MCF 10A (cell line): ENCODE measurements at places on chromosomes 6 and 20. TPM values are rescaled to one million over a fixed set of nuclear protein-coding genes. Genes with fewer than 3 reads are reported as not detected.

DNA sequence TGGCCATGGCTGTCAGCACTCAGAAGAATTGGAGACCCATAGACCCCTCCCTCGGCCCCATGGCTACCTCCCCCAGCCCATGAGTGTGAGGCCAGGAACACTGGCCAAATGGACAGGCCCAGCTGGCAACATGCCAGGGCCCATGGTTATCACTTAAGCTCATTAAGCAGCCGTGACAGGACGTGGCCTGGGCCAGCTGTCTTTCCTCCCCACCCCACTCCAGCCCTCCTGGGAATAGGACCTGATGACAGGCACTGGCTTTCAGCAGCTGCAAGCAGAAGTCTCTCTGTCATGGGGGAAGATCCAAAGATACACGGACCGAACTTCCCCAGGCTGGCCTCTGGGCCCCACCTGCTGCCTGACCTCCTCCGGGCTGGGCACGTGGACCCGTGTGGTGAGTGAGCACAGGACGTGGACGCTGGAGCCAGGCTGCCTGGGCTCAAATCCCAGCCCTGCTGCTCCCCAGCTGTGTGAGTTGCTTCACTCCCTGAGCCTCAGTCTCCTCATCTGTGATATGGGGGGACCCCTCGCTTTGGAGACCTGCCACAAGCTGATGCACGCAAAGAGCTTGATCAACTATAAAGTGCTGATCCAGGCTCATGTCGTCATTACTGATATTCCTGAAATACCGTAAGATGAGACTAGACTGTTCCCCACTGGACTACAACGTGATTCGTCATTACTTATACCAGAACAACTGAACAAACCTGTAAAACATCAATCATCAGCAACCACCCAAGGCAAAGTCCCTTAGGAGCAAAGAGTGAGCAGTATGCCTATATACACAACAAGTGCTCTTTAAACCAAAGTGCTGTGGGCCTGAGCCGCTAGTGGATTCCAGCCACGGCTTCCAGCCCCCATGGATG, 22.0 kb upstream of the VSTM2L start:
- no peak for DNase-seq

GRCh38 chr6:156242206-156242605, 535.0 kb upstream of the ARID1B start:
- no peak for DNase-seq

GRCh38 chr20:57593134-57593886, 26.9 kb downstream of the ZBP1 start:
- DNase-seq, result peak; percentile 4

Gene CST7
- not detected in 2 replicates for total RNA-seq

- DNase-seq, result no peak
Observed at GRCh38 chr6:14092316-14092715, 25.3 kb upstream of the CD83 start.

DNA sequence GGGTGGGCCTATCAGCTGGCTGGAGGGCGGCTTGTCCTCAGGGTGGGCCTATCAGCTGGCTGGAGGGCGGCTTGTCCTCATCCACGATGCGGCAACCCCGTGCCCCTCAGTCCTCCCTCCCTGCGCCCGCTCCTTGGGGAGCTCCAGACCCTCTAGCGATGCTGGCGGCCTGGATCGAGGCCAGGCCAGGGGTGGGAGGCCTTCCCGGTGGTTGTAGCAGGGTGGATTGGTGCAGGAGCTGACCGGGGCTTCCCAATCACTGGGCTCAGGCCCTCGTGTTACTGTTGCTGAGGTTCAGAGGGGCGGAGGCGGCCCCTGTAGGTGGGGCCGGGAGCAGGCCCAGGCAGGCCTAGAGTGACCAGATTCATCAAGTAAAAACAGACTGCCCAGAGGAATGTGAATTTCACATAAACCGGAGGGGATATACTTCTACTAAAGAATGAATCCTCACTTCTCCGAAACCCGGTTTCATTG, 8.8 kb downstream of the SLC17A9 start:
- peak; percentile 9 for DNase-seq

GRCh38 chr6:97443408-97444080, 160.5 kb upstream of the MMS22L start:
- no peak for DNase-seq

DNA sequence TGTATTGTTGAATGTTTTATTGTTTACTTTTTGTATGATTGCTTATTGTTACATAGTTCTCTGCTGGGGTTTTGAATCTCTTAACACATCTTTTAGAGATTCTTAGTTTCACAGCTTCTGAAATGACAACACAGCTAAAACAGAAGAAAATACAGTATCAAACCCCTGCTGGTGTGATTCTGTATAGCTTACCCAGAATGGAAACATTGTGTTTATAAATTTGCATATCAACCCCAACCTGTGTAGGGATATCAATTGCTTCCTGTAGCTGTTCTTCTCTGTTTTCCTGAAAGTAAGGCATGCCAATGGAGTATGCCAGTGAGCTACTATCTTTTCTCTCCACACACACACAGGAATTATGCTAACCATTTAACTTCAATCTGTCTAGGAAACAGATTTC, 64.3 kb upstream of the ID4 start:
- no peak for DNase-seq

DNA sequence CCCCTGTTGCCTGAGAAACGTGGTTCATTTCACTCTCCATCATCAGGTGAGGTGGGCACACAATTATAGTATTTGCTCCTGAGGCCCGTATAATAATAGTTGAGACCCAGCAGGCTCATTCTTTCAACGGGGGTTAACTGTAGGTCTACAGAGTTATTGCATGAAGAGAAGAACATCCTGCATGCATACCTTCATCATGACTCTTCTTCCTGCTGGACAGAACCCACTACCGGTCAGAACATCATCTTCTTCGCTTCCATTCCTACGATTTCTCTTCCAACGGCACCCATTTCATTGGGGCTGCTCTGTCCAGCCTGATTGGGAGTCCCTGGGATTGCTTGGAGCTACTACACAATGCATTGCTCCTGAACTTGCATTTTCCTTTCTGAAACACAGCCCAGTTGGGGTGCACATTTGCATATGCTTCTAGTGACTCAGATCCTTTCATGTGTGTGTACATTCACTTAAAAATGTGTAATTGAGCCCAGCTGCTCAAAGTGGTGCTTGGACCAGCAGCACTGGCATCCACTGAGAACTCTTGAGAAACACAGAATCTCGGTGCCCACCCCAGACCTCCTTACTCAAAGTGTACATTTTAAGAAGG, 57.4 kb downstream of the SLC24A3 start:
- peak; percentile 35 for DNase-seq
